ENCODE measurements at places on chromosomes 11 and 22.

GRCh38 chr22:25574736-25575135 lies 10.3 kb downstream of the GRK3 start:
- no peak for DNase-seq

- DNase-seq: no peak
These were observed 3.0 kb downstream of the CDKN1C start for GRCh38 chr11:2882396-2883110.

- no peak for DNase-seq
These were observed 6.7 kb upstream of the SORL1-AS1 start for GRCh38 chr11:121459413-121460017.

DNA sequence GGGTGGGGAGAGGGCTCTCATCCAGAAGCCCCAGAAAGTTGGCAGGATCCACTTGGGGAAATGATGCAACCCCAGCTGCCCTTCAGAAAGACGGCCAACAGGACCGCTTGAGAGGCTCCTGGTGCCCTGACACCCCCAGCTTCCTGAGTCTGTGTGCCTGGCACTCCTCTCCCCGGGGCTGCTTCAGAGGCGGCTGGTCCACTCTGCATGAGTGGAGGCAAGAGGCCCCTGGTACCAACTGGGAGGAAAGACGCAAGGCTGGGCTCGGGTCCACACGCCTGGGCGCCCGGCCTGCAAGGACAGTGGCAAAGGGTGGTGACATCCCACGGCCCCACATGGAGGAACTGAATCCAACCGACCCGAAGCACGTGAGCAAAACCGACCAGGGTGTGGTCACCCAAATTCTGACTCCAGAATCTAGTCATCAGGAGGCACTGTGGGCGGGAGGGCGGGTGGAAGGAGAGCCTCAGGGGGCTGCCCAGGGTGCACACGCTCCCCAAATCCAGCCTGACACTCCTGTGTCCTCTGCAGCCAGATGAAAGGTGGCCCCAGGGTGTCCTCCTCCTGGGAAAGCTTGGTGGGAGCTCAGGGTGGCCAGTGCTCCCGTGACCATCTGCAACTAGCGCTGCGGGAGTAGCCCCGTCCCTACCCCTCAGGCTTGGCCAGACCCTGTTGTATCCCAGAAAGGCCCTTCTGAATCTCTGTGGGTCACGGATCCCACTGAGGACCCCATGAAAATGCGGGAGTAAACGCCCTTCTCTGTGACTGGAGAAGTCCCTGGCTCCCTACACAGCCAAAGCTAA lies 3.7 kb downstream of the RNH1 start:
- DNase-seq: no peak

GRCh38 chr22:37464181-37464580 lies 22.0 kb downstream of the MFNG start:
- peak; percentile 19 for DNase-seq

DNA sequence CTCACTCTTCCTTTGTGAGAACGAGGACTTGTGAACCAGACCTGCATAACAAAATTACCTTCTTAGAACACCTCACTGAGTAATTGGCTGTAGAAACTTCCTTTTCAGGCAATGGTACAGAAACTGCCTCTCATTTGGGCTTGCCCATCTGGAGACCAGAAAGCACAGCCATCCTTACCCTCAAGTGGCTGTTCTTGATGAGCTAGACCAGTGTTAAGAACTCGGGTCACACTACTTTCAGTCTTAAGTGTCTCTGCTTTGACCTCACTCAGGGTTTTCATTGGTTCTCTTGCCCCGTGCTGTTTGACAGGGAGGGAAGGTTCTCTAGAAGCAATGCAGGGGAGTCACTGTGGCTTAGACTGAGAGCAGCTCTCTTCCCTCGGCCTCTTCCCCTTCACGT lies 29.3 kb downstream of the NAT10 start:
- no peak for DNase-seq

- DNase-seq: no peak
These were observed 1718.4 kb downstream of the LRRC4C start for GRCh38 chr11:39741066-39741465.

DNA sequence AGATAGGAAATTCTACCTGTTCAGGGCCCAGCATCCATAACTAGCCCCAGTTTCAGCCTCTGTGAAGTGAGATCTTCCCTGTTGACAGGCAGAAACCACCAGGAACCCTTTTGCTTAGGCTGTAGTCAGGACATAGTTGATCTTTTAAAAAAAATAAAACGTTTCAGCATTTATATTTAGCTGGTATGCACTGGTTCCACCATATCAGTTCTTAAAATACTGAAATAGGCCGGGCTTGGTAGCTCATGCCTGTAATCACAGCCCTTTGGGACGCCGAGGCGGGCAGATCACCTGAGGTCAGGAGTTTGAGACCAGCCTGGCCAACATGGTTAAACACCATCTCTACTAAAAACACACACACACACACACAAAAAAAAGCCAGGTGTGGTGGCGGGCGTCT lies 35.3 kb downstream of the GALNT18 start:
- no peak for DNase-seq

DNA sequence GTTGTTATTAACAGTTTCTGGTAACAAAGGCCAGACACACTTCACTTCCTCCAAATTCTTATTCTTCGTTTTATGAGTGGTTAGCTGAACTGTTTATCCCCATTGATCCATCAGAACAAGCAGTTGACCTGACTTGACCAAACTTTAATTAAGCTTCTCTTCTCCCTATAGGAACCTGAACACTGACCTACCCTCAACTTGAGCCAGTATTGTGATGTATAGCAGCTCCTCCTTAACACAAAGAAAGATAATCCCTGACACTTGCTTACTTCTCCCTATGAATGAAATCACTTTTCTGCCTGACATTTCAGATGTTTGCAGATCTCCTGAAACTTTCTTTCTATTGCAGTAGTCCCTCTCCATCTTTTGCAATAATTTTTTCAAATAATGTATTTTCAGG lies 41.9 kb downstream of the ANO5 start:
- no peak for DNase-seq
